ENCODE measurements at places on chromosomes 3 and 15. TPM values are rescaled to one million over a fixed set of nuclear protein-coding genes. Genes with fewer than 3 reads are reported as not detected.

The ZPLD1 gene
- total RNA-seq = not detected

The ANKUB1 gene
- not detected for total RNA-seq

The GCNT3 gene
- total RNA-seq = not detected

The MEIS2 gene
- 17.3 TPM for total RNA-seq

The CTXND1 gene
- total RNA-seq = not detected

The SPTSSB gene
- not detected for total RNA-seq

The SLC22A14 gene
- total RNA-seq = not detected

The NOX5 gene
- 0.34 TPM for total RNA-seq

The ZNF660 gene
- 1.9 TPM for total RNA-seq

The RASGRP1 gene
- total RNA-seq = 2.9 TPM

The WNT5A gene
- 5.3 TPM for total RNA-seq

The GNAT1 gene
- total RNA-seq = not detected

The CYP1A1 gene
- total RNA-seq = 1.1 TPM

The TMEM158 gene
- 1.3 TPM for total RNA-seq

The GOLGA8O gene
- total RNA-seq = 0.75 TPM

The SOX14 gene
- not detected for total RNA-seq

The OR5K2 gene
- not detected for total RNA-seq

The GP5 gene
- total RNA-seq = not detected

The SLC12A6 gene
- total RNA-seq = 24.5 TPM

The TRPM1 gene
- not detected for total RNA-seq

The WDR93 gene
- total RNA-seq = 1.8 TPM

The ABI3BP gene
- total RNA-seq = 172 TPM

The OXTR gene
- not detected for total RNA-seq

The CHRM5 gene
- not detected for total RNA-seq

The ELL3 gene
- total RNA-seq = 2.6 TPM

The LRRC3B gene
- total RNA-seq = not detected

The CYP1A2 gene
- not detected for total RNA-seq

The ATP10A gene
- 14.4 TPM for total RNA-seq

The VIPR1 gene
- 9.6 TPM for total RNA-seq

The ACKR4 gene
- 0.66 TPM for total RNA-seq

The PAQR9 gene
- total RNA-seq = not detected

The XYLB gene
- 3.1 TPM for total RNA-seq

The KBTBD8 gene
- total RNA-seq = 0.65 TPM

The CCR8 gene
- not detected for total RNA-seq

The GREM1 gene
- 1.1 TPM for total RNA-seq

The MINAR1 gene
- 0.19 TPM for total RNA-seq

The ERC2 gene
- total RNA-seq = not detected

The NR2E3 gene
- total RNA-seq = not detected

The DPPA2 gene
- not detected for total RNA-seq

The SLC22A13 gene
- not detected for total RNA-seq

The CIDEC gene
- 931 TPM for total RNA-seq

The ZIC1 gene
- 3.4 TPM for total RNA-seq

The KLHL6 gene
- total RNA-seq = 2.4 TPM

The SI gene
- total RNA-seq = not detected

The TM4SF4 gene
- total RNA-seq = not detected

The PCBP4 gene
- 10.8 TPM for total RNA-seq

The SLC41A3 gene
- 31.6 TPM for total RNA-seq

The RFX7 gene
- 6.0 TPM for total RNA-seq
